ENCODE measurements at places on chromosomes 4 and X.

GRCh38 chrX:153411988-153412574, 809 bp downstream of the ZFP92 start:
- DNase-seq, result no peak
- no peaks in the 10 kb centered on the region for H3K4me1 ChIP-seq
- H3K27me3 ChIP-seq, result no peaks in the 10 kb centered on the region
- H3K36me3 ChIP-seq, result no peaks in the 10 kb centered on the region
- no peak overlapping the region for H3K4me3 ChIP-seq
- H3K27ac ChIP-seq, result no peak overlapping the region

DNA sequence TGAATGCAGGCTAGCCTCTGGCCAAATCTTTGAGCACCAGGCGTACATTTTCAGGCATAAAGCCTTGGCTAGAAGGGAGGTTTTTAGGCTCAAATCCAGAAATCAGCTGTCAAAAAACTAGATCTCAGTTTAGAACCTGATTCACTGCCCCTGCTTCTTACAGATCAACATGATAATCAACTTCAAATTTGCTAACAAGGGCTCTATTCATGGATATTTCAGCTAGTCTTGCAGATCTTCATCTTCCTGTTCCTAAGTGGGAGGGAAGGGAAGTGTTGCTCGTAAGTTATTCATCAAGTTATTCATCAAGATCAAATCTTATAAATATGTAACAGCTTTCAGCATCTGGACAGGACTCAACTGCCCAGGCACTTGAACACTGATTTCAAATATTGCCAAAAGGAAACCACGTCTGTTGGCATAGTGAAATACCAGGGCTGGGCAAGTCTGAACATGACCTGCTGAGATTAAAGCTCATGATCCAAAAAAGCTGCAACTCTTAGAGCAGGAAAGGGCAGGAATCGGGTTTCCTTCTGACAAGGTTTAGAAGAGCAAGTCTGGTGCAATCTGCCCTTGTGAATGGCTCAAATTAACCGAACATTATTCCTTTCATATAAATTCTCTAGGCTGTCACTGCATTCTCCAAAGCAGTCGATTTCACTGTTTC, 200.3 kb downstream of the PDGFC start:
- DNase-seq, result no peak
- H3K36me3 ChIP-seq, result no peaks in the 10 kb centered on the region
- no peaks in the 10 kb centered on the region for H3K27me3 ChIP-seq
- no peak overlapping the region for H3K27ac ChIP-seq
- H3K4me3 ChIP-seq, result no peak overlapping the region

GRCh38 chr4:24794916-24795665, at the start of gene SOD3:
TSS of gene SOD3 (plus strand) at chr4:24795573. CDS start at chr4:24799522, 3,949 bp downstream.
- H3K27ac ChIP-seq, result peak within 1 kb of the TSS; percentile 82
- peaks cover 18% of the 10 kb centered on the region for H3K4me1 ChIP-seq
- no peaks in the 10 kb centered on the region for H3K36me3 ChIP-seq
- H3K27me3 ChIP-seq, result no peaks in the 10 kb centered on the region
- peak; percentile 66 for DNase-seq

GRCh38 chrX:133792198-133792953, 193.0 kb downstream of the GPC3 start:
- H3K27ac ChIP-seq, result no peak overlapping the region
- no peaks in the 10 kb centered on the region for H3K27me3 ChIP-seq
- peak; percentile 68 for DNase-seq

- DNase-seq, result no peak
- no peak overlapping the region for H3K27ac ChIP-seq
- no peaks in the 10 kb centered on the region for H3K36me3 ChIP-seq
- H3K4me3 ChIP-seq, result no peak overlapping the region
These were observed 20.4 kb upstream of the DCTD start for GRCh38 chr4:182937268-182938204.

GRCh38 chr4:127737295-127737694, 7.1 kb downstream of the SLC25A31 start:
- no peaks in the 10 kb centered on the region for H3K27me3 ChIP-seq
- no peaks in the 10 kb centered on the region for H3K36me3 ChIP-seq
- no peak for DNase-seq
- no peaks in the 10 kb centered on the region for H3K4me1 ChIP-seq
- H3K4me3 ChIP-seq, result no peak overlapping the region

GRCh38 chr4:10623241-10623640, 61.3 kb downstream of the CLNK start:
- no peaks in the 10 kb centered on the region for H3K36me3 ChIP-seq
- H3K27ac ChIP-seq, result peak overlapping the region; percentile 36
- peaks cover 29% of the 10 kb centered on the region for H3K4me1 ChIP-seq
- H3K4me3 ChIP-seq, result no peak overlapping the region

- H3K27me3 ChIP-seq, result no peaks in the 10 kb centered on the region
- H3K4me3 ChIP-seq, result no peak overlapping the region
- H3K36me3 ChIP-seq, result no peaks in the 10 kb centered on the region
- H3K4me1 ChIP-seq, result peaks cover 16% of the 10 kb centered on the region
- DNase-seq, result no peak
- no peak overlapping the region for H3K27ac ChIP-seq
These were observed 30.5 kb upstream of the TCEAL4 start for GRCh38 chrX:103554687-103555424.

- DNase-seq, result peak; percentile 13
- H3K4me1 ChIP-seq, result no peaks in the 10 kb centered on the region
- no peaks in the 10 kb centered on the region for H3K36me3 ChIP-seq
- no peak overlapping the region for H3K27ac ChIP-seq
- no peaks in the 10 kb centered on the region for H3K27me3 ChIP-seq
- H3K4me3 ChIP-seq, result no peak overlapping the region
These were observed 361.5 kb upstream of the FMR1 start for GRCh38 chrX:147550217-147550616.

GRCh38 chr4:116925900-116926457, 159.4 kb downstream of the TRAM1L1 start:
- no peaks in the 10 kb centered on the region for H3K4me1 ChIP-seq
- no peak for DNase-seq
- no peaks in the 10 kb centered on the region for H3K27me3 ChIP-seq
- H3K4me3 ChIP-seq, result no peak overlapping the region
- no peaks in the 10 kb centered on the region for H3K36me3 ChIP-seq
- no peak overlapping the region for H3K27ac ChIP-seq

DNA sequence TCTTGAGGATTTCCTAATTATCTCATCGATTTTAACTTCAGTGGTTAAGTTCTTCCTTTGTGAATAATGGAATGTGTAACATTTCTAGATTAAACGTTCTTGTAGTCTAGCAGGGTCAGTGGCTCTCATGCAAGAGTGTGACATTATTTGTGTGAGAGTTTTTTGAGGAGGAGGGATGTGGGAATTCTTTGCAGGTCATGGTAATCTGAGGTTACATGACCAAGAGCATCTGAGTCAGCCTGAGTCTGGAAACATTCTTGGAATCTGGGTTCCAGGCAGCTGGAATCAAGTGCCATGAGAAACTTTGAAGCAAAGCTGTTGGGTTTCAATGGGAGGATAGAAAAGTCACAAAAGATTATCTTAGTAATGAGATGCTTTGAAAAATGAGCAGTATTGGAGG, 49.5 kb downstream of the GK start:
- no peak overlapping the region for H3K27ac ChIP-seq
- no peaks in the 10 kb centered on the region for H3K4me1 ChIP-seq

DNA sequence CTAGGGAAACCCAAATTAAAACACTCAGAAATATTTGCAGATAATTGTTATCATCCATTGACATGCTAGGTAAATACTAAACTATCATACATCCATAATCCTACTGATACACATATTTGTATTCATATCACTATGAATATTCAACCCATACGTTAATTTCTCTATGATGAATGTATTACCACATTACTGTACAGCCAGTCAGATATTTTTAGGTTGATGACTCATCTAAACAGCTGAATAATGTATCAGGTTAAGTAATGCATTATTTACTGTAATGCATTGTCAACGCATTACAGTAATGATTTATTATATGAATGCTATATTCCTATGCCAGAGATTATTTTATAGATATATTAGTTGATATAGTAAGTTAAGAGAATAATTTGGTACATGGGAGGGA, 37.1 kb downstream of the VEGFC start:
- no peaks in the 10 kb centered on the region for H3K4me1 ChIP-seq
- no peak for DNase-seq
- no peaks in the 10 kb centered on the region for H3K27me3 ChIP-seq
- H3K27ac ChIP-seq, result no peak overlapping the region
- H3K4me3 ChIP-seq, result no peak overlapping the region

- H3K4me3 ChIP-seq, result no peak overlapping the region
- no peak overlapping the region for H3K27ac ChIP-seq
- DNase-seq, result no peak
- H3K36me3 ChIP-seq, result no peaks in the 10 kb centered on the region
These were observed 39.8 kb upstream of the TMEM131L start for GRCh38 chr4:153426207-153426885.

DNA sequence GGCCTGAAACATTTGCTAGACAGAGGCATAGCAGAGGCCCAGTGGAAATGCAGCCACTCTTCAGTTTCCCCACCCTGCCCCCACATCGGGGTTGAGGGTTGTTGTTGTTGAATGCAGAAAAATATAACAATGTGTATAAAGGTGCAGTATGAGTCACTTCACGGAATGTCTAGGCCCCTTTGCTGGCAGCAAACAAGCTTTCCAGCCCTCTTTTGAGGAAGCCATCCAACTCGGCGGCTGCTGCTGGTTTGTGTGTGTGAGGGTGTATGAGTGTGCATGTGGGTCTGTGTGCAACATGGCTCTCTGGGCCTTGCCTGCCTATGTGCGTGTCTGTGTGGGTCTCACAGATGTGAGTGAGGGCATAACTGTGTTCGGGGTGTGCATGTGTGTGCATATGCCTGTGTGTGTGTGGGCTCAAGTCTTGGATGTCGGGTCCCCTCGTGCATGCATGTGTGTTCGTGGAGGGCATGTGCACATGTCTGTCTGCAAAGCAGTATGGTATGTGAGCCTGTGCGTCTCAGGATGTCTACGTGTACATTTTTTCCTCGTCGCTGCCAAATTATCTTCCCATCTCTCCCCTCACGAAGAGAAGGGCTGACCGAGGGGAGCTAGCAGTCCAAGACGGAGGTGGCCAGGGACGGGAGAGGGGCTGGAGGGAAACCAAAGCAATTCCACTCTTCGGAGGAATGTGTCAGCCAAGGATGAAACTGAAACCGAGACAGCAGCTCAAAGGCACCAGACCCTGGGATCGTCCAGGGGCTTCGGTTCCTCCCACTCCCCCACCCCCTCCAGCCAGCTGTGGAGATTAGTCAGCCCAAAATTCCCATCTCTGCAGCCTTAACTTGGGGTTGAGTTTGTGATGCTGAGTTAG, 8.4 kb upstream of the ELF4 start:
- no peak overlapping the region for H3K4me3 ChIP-seq
- no peaks in the 10 kb centered on the region for H3K27me3 ChIP-seq
- no peak for DNase-seq
- peak overlapping the region; percentile 37 for H3K27ac ChIP-seq

- H3K4me1 ChIP-seq, result no peaks in the 10 kb centered on the region
- H3K27me3 ChIP-seq, result no peaks in the 10 kb centered on the region
- no peaks in the 10 kb centered on the region for H3K36me3 ChIP-seq
- no peak overlapping the region for H3K4me3 ChIP-seq
These were observed 25.3 kb downstream of the LRP2BP start for GRCh38 chr4:185370268-185370949.

- H3K27me3 ChIP-seq, result no peaks in the 10 kb centered on the region
- peaks cover 23% of the 10 kb centered on the region for H3K4me1 ChIP-seq
- peak overlapping the region; percentile 22 for H3K27ac ChIP-seq
- DNase-seq, result no peak
- H3K36me3 ChIP-seq, result no peaks in the 10 kb centered on the region
These were observed 55.5 kb upstream of the MAGED1 start for GRCh38 chrX:51837921-51838320.

DNA sequence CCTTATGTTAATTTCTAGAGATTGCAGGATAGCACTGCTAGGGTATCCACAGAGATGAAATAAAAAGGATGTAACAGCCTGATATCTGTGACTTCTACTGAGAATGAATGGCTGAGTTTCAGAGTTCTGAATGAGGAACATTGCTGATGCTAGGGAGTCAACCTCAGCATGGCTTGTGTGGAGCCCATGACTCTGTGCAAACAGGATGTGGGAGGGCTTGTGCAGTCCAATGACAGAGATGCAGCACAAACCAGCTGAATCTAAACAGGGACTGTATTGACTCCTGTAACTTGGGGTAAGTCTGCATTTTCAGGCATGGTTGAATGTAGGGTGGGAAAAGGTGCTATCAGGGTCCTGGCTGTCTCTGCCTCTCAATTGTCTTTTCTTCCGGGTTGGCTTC, 5.3 kb upstream of the RASL11B start:
- H3K27ac ChIP-seq, result no peak overlapping the region
- no peaks in the 10 kb centered on the region for H3K27me3 ChIP-seq
- DNase-seq, result no peak
- no peak overlapping the region for H3K4me3 ChIP-seq
- H3K4me1 ChIP-seq, result peaks cover 20% of the 10 kb centered on the region

DNA sequence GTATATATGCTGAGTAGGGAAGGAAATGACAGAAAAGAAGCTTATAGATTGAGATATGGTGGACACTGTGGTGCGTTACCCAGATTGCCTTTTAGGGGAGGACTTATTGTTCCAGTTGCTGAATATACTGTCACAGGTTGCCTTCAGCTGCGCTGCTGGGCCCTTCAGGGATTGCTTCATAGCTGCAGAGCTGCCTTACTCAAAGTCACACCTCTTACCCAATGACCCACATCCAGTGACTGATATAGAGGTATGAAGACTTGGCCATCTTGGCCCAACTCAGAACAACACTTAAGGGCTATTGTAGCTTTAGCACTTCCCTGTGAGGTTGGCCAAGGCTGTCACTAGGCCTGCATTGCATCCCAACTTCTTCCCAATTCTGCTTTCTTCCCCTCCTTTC, 63.4 kb upstream of the TMEM164 start:
- H3K27me3 ChIP-seq, result no peaks in the 10 kb centered on the region
- H3K4me3 ChIP-seq, result no peak overlapping the region
- DNase-seq, result no peak

DNA sequence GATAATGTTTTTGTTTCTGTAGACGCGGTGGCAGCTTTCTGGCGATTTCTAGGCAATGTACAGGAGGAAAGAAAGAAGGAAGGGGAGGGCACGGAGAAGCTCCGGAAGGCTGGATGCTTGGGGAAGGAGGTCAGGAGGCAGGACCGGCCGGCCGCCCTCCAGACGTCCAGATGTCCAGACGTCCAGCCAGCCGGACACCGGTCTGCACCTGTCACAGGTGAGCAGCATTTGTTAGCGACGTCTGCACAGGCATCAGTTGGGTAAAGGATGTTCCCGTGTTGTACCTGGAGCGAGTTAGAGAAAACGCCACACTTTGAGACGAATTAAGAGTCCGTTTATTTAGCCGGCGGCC, 90.0 kb upstream of the PPP2R3B start:
- no peaks in the 10 kb centered on the region for H3K36me3 ChIP-seq
- H3K27me3 ChIP-seq, result no peaks in the 10 kb centered on the region
- H3K4me3 ChIP-seq, result no peak overlapping the region

- H3K36me3 ChIP-seq, result no peaks in the 10 kb centered on the region
- DNase-seq, result no peak
- no peaks in the 10 kb centered on the region for H3K27me3 ChIP-seq
- H3K4me3 ChIP-seq, result no peak overlapping the region
These were observed 148.6 kb downstream of the SLC4A4 start for GRCh38 chr4:71487344-71487920.

GRCh38 chrX:7071390-7071789, 76.1 kb upstream of the STS start:
- H3K4me3 ChIP-seq, result no peak overlapping the region
- no peak for DNase-seq
- no peaks in the 10 kb centered on the region for H3K36me3 ChIP-seq
- no peaks in the 10 kb centered on the region for H3K27me3 ChIP-seq
- peak overlapping the region; percentile 72 for H3K27ac ChIP-seq
